Activated CD8-positive, alpha-beta T cell treated with anti-CD3 and anti-CD28 coated beads for 36 hours (primary cell): ENCODE measurements at places on chromosomes 1 and 21.

GRCh38 chr1:164731161-164731876 lies 172.3 kb downstream of the PBX1 start:
- DNase-seq = no peak

DNA sequence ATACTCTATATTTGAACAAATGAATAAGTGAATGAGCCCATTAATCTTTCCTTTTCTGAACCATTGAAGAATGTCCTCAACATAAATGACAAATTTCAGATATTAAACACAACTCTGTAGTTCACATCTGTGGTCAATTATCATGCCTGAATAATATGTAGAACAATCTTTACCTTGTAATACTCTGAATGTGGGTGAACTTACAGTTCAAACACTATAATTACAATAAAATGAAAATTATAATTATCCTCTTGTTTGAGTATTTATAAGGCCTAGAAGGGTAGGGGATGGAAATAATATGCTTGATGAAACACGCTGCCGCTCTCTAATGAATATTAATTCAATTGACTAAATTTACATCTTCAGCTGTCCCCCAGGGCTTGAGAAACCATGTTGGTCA lies 8.7 kb upstream of the SFPQ start:
- no peak for DNase-seq

GRCh38 chr1:47436304-47436978 lies 1.4 kb upstream of the FOXD2 start:
- peak; percentile 90 for DNase-seq

DNA sequence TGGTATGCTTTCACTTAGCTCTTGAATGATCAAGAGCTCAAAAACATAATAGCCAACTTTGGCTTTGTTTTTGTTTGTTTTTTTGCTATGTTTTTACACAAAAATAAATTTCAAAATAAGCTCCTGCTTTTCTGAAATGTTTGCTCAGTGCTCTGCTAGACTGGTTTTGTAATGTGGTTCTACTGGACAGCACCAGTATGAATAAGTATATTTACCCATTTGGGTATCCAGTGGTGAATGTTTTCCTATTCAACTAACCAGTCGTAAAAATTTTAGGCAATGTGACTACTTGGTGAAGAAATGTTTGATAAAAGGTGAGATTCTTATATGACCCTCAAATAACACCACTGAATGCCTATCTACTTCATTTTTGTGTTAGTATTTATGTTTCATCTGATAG lies 308.6 kb downstream of the PTPRC start:
- no peak for DNase-seq

GRCh38 chr1:197441999-197442414 lies 174.0 kb downstream of the CRB1 start:
- no peak for DNase-seq

GRCh38 chr21:31418377-31419001 lies 74.4 kb upstream of the TIAM1 start:
- no peak for DNase-seq

GRCh38 chr1:203480525-203481084 lies 5.0 kb downstream of the PRELP start:
- peak; percentile 59 for DNase-seq

DNA sequence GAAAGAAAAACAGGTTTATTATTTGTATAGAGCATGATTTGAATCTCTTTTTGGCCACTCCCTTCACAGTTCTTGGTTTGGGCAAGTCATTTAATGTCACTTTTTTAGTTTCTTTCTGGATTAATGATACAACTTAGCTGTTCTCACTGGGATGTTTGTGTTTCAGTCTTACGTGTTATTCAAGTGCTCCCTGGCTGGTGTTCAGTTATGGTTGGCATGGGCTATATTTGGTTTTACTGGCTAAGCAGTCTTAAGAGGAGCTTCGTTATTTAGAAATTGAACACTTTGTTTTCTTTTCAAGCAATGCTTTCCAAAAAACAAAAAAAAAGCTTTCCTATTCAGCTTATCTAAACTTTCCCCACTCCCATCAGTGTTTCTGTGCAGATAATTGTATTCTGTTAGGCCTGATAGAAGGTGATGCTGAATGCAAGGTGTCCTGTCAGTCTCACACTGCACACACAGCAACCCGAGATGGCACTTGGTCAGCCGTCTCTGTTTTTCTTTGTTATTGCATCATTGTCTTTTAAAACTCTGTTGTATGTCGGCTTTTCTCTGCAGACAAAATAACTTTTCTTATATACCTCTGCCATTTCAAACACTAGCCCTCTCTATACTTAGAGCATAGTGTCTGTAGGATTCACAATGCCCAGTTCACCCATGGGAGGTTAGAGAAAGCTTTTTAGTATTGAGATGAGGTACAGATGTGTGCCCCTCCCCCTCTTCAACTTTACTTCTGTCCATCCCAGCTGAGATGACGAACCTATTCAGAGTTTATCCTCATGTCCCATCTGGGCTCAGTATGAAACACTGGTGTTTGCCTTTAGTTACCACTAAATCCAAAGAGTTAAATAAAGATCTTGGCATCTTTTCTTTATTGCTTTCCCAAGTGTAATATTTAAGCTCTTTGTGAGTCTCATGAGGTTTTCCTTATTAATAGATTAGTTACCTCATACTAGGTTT lies 80.2 kb downstream of the VPS13D start:
- DNase-seq = no peak

DNA sequence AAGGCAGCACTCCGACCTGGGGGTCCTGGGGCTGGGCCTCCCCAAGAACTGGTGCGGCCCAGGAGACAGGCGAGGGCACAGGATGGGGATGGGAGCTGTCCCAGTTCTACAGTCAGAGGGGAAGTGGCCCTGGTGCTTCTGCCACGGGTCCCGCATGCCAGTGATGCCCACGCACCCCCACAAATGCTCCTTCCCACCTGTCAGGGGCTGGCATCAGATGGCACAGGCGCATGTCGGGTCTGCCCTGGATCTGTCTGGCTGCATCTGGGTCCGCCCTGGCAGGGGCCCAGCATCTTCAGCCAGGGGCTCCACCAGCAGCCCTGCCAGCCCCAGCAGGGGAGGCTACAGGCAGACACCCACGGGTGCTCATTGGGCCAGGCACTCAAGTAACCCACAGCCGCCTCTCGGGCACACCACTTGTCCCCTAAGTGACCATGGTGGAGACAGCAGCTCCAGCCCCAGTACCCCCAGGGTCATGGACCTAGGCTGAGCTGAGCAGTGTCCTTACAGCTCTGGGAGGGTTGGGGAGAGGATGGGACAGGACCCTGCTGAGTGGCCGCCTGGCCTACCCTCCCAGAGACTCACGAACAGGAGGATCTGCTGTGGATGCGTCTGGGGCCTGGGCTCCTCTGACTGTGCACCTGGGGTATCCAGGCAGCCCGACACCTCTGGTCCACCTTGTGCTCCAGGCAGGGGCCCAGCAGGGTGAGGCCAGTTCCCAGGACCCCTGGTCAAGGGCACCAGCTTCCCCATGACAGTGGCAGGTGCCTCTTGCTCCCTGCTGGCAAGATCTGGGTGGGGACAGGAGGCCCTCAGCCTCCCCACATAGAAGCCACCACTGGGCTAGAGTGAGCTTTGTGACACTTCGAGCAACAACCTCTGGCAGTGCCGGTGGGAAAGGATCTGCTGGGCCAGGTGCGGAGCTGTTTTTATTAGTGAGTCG lies 5.4 kb downstream of the SMIM1 start:
- DNase-seq = no peak

- DNase-seq = peak; percentile 45
These were observed 27.0 kb upstream of the IFNAR2 start for GRCh38 chr21:33202464-33203363.

DNA sequence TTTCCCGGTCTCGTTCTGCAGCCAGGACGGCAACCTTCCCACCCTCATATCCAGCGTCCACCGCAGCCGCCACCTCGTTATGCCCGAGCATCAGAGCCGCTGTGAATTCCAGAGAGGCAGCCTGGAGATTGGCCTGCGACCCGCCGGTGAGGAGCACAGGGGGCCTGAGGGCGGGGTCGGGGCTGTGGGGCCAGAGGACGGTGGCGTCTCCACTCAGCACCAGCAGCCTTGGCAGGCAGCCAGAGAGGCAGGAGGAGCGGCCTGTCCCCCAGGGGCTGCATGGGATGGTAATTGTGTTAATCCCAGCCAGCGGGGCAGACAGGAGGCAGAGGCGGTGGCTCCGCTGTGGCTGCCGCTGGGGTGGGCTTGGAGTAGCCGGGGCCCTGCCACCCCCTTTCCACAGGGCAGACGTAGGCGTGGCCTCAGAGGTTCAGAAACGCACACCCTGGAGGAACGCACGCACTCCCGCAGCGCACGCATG lies 12.1 kb downstream of the SAMD11 start:
- no peak for DNase-seq

- DNase-seq = no peak
These were observed 38.8 kb upstream of the HAO2 start for GRCh38 chr1:119329541-119330461.

DNA sequence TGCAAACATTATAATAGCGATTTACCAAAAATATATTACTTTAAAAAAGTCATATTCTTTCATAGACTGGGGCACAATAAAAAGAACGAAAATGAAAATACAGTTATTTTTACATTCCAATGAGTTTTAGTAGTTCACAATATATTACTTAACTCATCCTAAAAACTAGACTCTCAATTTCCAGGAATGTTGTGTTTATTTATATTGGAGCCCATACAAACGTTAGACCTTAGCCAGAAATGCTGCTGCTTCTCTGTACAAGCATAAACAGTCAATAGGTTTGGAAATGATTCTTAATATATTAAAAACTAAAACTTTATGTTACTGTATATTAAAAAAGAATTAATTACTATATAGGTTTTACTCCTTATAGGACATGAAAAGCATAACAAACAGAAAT lies 302.3 kb downstream of the BRINP3 start:
- DNase-seq = no peak

DNA sequence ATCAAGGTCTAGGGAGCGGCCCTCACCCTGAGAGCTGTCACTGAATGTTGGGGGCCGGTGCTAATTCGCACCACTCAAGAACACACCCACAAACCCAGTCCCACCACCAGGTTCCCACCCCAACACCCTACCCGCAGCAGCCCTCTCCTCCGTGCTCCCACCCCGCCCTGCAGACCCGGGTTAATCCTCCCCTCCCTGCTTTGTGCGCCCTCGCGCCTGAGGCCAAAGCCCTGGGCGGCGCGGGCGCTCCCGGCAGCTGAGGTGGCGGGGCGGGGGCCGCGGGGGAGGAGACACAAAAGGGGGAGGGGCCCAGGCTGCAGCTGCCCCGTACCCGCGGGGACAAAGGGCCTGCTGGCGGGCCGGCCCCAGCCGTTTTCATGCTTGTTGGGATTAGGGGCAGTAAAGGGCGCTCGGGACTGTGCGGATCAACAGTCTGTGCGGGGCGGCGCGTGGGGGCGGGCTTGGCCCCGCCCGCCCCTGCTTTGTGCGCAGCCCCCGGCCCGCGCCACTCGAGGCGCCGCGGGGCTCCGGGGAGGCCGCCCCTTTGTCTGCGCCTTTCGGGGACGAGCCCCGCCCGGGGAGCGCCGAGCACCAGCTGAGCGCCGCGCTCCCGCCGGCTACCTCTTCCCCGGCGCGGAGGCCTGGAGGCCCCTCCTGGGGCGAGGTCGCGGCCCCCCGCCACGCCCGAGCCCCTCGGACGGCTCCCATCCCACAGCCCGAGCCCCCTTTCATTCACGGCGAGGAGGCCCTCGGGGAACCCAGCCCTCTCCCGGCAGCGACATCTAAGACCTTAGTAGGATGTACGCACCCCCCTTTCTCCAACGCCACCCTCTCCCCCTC lies 10.9 kb downstream of the C1orf216 start:
- DNase-seq = peak; percentile 24

DNA sequence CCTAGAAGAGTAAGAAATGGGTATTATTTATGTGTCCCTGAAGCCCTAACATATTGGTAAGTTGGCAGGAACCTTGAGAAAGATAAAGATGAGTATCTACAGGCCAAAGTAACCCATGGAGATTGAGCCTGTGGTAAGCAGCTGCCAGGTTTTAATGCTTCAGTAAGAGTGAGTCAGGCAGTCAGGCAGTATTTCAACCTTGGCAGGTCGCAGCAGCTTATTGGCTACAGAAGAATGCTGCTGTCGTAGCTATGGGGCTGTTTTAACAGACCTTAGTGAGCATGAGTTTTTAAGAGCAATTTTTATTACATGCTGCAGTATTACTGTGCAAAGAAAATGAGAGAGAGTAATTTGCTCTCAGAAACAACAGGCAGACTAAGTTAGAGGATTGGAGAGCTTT lies 10.3 kb upstream of the SLC30A10 start:
- no peak for DNase-seq

DNA sequence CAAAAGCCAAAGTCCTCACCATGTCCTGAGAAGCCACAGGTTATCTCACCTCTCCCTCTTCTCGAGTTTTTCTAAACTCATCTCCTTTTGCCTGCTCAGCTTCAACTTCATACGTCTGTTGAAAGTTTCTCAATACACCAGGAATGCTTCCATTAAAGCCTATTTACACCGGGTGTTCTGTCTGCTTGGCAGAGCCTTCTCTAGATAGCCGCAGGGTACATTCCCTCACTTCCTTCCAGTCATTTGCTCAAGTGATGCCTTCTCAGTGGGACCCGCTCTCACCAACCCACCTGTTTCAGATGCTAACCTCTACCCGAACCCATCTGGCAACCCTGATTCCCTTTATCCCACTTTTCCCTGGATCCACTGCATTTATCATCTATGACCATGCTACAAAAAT lies 257.0 kb upstream of the ADGRL2 start:
- no peak for DNase-seq

- no peak for DNase-seq
These were observed 12.2 kb upstream of the CDC42BPA start for GRCh38 chr1:227330279-227331076.

GRCh38 chr1:3061981-3062615 lies 6.9 kb upstream of the PRDM16 start:
- no peak for DNase-seq

GRCh38 chr1:160837558-160838205 lies 25.0 kb downstream of the CD244 start:
- DNase-seq = peak; percentile 92

GRCh38 chr1:155010211-155010918 lies 7.8 kb downstream of the ZBTB7B start:
- DNase-seq = peak; percentile 36

DNA sequence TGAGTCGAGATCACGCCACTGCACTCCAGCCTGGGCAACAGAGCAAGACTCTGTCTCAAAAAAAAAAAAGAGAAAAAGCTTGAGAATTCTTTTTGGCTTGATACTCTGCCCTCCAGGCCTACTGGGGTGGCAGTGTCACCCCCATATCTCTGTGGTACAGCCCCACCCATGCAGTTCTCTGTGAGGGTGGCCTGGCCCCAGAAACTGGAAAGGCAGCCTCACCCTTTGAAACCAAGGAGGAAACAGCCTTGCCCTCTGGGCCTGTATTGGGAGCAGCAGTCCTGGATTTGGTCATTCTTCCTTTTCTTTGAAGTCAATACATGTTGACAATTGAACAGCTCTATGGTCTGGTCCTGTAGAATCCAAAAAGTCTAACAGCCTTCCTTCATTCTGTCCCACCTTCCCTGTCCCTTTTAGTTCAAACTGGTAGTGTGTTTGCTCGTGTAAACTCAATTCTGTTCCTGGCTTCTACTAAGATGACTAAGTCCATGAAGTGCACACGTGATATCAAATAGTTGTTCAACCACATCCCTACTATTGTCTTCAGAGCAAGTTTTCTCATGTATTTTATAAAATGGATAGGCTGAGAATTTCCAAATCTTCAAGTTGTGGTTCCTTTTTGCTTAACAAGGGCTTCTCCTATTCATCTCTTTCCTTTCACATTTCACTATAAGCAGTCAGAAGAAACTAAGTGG lies 13.2 kb downstream of the ST7L start:
- no peak for DNase-seq

GRCh38 chr1:1069711-1070676 lies 4.1 kb downstream of the RNF223 start:
- peak; percentile 39 for DNase-seq
